ENCODE measurements at places on chromosomes 12 and 14.

GRCh38 chr14:95304342-95304741 lies 15.4 kb downstream of the CLMN start:
- DNase-seq, result no peak

DNA sequence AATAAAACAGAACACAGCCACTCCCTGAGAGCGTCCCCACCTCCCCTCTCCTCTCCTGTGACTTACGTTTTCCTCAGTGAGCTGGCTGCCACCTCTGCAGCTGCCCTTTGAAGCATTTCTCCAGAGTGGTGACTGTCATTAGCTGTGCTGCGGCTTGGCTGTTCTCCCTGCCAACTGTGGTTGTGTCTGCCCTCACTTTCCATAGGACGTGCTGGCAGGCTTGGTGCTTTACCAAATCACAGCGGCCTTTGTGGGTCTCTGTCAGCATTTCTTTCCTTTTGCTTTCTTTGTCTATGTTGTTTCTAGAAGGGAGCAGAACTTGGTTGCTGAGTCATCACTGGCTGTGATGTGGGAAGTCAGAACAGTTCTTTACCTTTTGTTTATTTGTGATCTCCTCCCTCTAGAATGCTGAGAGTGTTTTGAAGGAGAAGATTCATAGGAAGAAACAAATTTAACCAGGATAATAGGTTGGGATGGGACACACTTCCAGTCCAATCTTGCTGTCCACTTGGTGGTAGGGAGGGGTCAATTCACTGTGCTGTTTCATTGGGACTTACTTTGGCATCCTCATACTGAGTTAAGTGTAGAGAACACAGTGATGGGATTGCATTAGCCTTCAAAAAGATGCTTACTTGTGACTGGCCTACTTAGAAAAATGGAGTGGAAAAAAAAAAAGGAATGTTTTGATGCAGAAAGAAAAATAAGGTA lies 88.2 kb downstream of the TMX1 start:
- no peak for DNase-seq

- no peak for DNase-seq
Measured at GRCh38 chr12:6193853-6194815, 6.1 kb upstream of the CD9 start.

DNA sequence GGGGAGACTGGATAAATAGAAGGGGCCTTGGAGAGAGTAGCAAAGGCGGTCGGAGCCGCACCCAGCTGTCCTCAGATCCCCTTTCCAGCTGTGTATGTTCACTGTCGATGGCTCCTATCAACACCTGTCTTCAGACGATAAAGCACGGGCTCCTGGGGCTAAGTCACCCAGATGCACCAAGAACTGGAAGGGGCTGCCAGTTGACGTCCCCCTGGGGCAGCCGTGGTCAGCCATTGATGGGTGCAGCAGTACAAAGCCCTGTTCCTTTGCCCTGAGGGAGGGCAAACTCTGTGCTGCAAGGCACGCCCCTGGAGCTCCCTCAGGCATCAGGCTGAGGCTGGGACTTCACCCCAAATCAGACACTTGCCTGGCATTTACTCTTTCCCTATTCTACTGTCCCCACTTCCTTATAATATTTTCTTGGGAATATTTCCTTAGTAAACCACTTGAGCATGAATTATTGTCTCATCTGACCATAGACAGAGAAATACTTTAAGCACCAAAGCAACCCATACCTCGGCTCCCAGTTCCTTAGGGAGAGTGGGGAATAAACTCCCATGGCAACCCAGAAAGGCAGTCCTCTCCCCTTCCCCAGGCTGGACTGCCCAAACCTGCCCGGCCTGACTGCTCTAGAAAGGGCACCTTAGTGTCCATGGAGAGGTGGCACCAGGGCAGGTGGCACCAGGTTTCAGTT lies 59.6 kb upstream of the SCN8A start:
- DNase-seq, result no peak

GRCh38 chr12:127193341-127193740 lies 1073.6 kb upstream of the TMEM132C start:
- DNase-seq, result no peak
